CD4-positive, alpha-beta T cell treated with Interleukin-4 for 4 hours (primary cell): ENCODE measurements at places on chromosomes 13 and 19.
A peak's percentile ranks its signal among the peaks of the same experiment; 100 is the strongest.

GRCh38 chr13:104984296-104984818, 1551.1 kb downstream of the EFNB2 start:
- DNase-seq = peak; percentile 2

GRCh38 chr19:56113074-56113632, 7.9 kb downstream of the ZNF787 start:
- DNase-seq = no peak

DNA sequence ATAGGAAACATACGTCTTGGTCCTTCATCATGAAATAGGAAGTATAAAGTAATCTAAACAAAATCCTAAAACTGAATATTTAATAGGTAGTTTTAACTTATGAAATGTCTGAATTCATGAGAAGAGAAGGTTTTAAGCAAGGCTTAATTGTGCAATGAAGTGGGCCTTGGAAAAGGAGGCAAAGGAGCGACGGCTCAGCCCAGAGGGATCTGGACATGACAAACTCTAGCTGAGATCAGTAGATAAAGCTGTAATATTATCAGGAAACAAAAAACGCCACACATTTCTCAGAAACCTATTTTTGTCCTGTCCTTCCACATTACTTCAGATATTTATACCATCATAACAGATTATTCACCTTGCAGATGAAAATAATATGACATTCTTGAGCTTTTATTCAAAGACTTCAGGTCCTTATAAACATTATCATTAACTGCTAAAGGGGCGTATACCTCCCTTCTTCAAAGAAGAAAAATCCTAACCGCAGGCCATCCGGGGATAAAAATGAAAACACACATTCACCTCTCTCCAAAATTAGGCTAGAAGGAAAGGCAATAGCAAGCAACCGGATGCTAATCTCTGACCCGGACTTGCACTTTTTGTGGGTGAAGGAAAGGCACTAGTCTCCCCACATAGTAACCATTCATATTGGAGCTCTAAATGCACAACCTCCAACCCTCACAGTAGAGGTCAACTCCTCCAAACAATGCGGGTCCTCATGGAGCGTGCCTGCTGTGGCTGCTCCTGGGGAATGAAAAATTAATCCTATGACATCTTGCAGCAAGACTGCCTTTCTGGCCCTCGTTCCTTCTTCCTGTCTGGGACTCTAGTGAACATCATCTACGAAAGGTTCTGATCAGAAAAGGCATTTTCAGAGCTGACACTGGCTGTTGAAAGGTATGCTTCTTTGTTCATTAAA, 108.8 kb downstream of the TBC1D4 start:
- DNase-seq = no peak

DNA sequence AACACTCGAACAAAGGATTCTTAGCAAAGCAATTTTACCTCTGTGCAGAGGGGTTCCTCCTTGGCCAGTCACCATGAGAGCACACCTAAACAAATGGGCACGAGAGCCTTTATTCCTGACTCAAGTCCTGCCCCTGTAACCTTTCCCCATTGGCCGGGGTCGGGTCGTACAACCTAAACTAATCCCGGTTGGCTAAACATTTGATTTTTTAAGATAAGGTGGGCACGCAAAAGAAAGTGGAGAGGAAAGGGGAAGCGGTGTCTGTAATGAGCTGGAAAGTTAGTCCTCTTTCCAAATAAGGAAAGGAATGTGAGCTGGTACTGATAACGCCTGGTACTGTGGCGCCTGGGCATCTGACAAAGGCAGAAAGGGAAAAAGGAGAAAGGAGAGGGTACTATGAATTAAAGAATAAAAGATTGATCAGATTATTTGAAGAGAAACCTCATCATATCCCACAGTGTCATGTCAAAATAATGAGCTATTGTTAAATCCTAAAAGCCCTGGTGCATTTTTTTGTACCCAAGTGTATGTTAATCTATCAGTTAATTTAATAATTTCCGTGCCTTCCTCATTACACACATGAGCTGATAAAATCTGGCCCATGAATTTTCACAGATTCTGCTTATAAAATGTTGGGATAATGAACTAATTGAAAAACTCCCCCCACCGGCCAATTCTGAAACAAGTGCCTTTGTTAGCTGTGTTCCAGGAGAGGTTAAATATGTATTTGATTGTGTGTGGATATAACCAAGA, 335.7 kb downstream of the RFC3 start:
- DNase-seq = no peak

DNA sequence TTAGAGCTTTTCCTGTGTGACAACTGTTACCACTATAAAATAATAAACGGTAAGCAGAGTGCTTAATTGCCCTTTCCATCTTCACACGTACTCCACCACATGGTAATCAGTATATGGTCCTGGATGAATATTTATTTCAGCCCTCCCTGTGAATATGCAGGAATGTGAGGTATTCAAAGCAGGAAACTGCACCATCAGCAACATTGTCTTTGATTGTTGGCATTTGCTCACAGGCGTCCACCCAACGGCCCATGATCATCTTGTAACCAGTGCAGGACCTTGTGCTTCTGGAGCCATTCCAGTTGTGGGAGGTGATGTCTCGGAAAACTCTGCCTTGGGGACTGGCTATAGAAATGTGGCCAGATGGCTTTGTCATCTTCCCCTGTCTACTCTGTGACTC, 132.6 kb downstream of the COG6 start:
- DNase-seq = no peak

DNA sequence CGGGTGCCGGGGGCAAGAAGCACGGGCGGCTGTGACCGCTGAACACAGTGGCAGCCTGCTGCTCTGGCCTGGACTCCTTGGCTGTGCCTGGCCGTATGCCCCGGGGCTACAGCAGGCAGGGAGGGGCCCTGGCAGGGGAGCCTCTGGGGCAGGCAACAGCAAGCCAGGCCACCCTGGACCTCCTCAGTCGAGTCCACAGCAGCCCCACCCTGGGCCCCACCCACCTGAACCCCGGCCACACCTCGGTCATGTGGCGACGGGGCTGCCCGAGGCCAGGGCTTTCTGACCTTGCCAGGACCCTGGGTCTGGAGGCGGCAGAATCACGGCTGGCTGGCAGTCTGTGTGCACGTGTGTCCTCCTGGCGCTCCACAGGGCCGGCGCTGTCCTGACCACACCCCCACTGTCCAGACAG, 8.7 kb downstream of the CILP2 start:
- DNase-seq = no peak
